ENCODE measurements at places on chromosomes 1 and 21. TPM values are rescaled to one million over a fixed set of nuclear protein-coding genes. Genes with fewer than 3 reads are reported as not detected.

DNA sequence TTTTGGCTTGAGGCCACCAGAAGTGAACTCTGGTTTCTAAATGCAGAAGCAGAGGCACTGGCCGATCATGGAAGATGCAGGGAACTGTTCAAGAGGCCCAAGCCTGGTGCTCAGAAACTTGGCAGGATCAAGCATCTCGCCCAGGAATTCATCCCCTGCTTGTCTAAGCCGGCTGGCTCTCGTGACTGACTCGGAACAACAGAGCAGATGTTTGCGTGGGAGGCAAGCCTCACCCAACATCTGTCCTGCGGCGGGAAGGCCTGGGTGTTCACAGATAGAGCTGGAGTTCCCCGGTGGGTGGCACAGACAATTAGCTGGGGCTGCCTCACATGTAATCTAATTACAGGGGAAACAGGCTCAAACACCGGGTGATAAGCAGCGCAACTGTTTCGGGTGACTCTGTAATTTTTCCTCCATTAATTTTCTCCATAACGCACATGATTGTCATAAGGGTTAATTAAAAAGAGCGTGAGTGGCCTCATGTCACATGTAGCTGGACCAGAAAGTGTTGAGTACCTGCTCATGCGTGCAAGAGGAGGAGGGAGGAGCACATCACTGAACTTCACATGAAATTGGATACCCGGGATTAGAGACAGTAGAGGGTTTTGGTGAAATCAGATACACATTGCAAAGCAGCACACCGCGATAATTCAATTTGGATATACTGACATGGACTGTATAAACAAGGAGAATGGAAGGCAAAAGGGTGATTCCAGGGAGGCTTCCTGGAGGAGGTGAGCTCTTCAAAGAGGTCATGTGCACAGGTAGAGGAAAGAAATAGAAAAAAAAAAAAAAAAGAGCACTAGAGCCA lies 180.0 kb downstream of the ETS2 start:
- peak; percentile 97 for DNase-seq

- no peak for DNase-seq
Observed at GRCh38 chr1:67061266-67061665, 7.3 kb upstream of the SLC35D1 start.

DNA sequence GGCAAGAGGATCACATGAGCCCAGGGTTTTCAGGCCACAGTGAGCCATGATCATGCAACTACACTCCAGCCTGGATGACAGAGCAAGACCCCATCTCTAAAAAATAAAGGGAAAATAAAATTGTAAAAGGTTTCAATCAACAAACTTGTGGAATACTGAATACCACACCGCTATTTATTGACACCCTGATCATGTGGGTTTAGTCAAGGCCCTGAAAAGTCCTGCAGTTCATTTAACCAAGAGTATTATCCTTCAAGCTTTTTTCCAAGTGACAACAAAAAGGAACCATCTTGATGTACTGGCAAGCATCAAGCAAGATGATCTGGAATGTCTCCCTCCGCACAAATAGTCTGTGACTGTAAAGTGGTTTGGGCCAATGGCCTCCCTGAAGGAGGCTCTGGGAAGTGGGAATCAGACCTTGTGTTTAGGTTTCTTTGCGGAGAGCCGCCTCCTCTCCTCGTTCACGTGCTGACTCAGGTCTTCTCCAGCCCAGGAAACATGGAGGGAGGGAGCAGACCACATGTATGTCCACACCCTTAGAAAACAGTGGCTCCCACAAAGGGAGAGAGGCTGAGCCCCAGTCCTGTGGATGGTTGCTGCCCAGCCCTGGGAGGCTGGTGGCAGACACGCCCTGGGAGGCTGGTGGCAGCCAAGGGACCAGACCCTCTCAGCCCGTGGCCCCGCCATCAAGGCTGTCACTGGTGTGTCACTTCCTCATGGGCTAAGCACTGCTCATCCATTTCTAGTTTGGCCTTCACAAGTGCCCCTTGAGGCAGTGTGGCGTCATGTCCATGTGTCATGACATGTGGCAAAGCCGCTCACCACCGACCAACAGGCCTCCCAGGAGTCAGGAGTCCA lies 56.7 kb downstream of the RIPK4 start:
- no peak for DNase-seq

DNA sequence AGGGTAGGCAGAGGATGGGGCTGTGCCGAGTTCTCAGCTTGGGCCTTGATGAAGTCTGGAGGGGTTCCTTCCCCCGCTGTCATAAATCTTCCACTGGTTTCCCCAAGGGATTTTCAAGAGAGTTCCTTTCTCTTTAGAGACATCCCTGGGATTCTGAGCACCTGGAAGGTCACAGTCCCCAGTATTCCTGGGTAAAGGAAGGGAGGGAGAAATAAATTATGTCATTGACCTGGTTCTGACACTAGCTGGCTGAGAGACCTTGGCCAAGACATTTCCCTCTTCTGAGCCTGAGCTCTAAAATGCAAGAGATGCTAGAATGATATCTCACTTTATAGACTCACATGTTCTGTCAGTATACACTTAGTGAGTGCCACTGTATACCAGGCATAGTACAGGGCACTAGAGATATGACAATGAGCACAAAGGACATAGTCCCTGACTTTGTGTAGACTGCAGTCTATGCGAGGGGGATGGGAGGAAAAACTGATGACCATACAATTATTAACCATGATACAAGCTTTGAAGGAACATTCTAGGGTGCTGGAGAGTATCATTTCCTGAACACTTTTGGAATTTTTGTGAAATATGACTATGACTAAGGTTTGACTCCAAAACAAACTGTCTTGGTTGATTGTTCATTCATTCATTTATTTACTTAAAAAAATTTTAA lies 165.8 kb upstream of the JUN start:
- DNase-seq, result no peak

Gene FTCD
- total RNA-seq, result not detected

Gene RIPPLY3
- total RNA-seq, result not detected

- DNase-seq, result peak; percentile 91
Observed at GRCh38 chr1:8879922-8880676, 1.6 kb upstream of the ENO1 start.

GRCh38 chr1:7501084-7501491 lies 270.0 kb upstream of the VAMP3 start:
- no peak for DNase-seq

DNA sequence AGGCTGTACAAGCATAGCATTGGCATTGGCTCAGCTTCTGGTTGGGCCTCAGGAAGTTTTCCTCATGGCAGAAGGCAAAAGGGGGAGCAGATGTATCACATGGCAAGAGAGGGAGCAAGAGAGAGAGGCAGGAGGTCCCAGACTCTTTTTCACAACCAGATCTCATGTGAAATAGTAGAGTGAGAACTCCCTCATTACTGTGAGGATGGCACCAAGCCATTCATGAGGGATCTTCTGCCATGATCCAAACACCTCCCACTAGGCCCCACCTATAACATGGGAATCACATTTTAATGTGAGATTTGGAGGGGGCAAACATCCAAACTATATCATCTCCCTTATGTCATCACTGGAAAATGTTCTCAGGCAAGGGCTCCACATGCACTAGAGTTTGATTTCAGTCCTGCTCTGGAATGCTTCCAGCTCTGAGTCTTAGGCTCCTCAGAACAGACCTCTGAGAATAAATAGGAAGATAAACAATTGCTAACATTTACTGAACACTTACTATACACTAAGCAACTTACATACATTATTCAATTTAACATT lies 39.4 kb upstream of the VTCN1 start:
- no peak for DNase-seq

- no peak for DNase-seq
Observed at GRCh38 chr1:109479901-109480300, 3.8 kb upstream of the ATXN7L2 start.

DNA sequence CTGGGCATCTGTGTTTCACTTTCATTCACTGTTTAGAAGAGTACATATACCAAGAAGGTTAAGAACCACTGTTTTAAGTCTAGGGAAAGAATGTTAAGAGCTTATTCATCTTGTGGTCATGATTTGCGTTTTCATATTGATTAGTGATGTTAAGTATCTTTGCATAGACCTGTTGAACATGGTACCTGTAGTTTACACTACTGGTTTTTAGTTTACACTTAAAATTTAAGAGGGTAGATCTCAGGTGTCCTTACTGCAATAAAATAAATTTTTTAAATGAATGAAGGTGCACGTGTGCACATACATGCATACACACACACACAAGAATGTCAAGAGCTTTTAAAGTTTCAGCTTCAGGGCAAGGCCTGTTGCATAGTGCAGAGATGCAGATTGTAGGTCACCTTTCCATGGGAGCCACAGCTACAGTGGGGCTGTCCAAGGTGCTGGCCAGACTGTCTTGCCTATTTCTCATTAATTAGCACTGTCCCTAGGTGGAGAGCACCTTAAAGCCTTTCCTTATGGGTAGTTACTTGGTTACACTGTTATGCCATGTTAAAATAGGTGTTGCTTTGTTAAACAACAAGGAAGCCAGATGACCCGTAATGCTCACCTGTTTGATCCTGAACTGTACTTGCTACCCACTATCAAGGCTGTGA lies 543.0 kb upstream of the DAB1 start:
- peak; percentile 6 for DNase-seq

DNA sequence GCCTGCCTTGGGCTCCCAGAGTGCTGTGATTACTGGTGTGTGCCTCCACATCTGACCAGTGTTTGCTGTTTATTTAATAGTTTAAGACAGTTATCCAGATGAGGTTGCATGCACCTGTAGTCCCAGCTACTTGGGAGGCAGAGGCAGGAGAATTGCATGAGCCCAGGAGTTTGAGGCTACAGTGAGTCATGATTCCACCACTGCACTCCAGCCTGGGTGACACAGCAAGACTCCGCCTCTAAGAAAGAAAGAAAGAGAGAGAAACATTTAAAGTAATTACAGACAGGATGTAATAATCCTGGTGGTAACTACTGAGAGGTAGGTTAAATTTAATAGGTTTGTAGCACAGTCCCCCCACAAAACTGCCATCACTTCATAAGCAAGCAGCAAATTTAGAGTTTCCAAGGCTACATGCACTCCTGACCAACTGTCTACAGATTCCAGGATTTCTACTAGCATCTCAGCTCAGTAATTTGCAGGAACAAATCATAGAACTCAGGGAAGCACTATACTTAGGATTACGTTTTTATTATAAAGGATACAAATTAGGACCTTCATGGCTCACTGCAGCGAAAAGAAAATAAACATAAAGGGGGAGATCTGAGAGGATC lies 89.6 kb downstream of the PKN2 start:
- peak; percentile 88 for DNase-seq

- DNase-seq, result no peak
Observed at GRCh38 chr1:223337174-223337869, 26.7 kb downstream of the SUSD4 start.

Gene COL9A2
- 2.5 TPM for total RNA-seq

DNA sequence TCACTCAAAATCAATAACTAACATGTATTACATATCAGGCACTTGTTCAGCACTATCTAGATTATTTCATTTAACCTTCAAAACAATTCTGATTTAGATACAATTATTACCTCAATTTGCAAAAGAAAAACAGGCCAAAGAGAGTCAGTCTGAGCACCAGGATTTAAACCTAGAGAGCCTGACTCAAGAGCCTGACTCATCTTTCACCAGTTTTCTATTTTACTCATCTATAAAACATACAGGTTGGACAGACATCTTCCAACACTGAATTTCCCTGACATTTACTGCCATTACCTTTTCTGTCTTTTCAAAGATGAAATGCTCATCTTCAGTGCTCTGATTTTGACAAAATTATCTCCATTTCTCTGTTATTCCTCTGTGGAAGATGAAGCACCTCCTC lies 116.5 kb downstream of the MRPL39 start:
- no peak for DNase-seq

- no peak for DNase-seq
Observed at GRCh38 chr1:17877316-17877715, 122.2 kb downstream of the ACTL8 start.

Gene TSPAN1
- not detected for total RNA-seq

Gene CFHR2
- not detected for total RNA-seq

Gene ECE1
- total RNA-seq, result 69.8 TPM

GRCh38 chr1:34122080-34122932 lies 42.7 kb downstream of the CSMD2 start:
- DNase-seq, result no peak

Gene CFH
- total RNA-seq, result 3.8 TPM

GRCh38 chr1:47894410-47895278 lies 102.5 kb downstream of the TRABD2B start:
- peak; percentile 91 for DNase-seq

GRCh38 chr1:36572142-36572715 lies 89.5 kb upstream of the CSF3R start:
- DNase-seq, result no peak

GRCh38 chr1:204513117-204513716 lies 3.0 kb upstream of the MDM4 start:
- DNase-seq, result no peak

- no peak for DNase-seq
Observed at GRCh38 chr21:38075833-38076587, 159.8 kb upstream of the KCNJ6 start.

DNA sequence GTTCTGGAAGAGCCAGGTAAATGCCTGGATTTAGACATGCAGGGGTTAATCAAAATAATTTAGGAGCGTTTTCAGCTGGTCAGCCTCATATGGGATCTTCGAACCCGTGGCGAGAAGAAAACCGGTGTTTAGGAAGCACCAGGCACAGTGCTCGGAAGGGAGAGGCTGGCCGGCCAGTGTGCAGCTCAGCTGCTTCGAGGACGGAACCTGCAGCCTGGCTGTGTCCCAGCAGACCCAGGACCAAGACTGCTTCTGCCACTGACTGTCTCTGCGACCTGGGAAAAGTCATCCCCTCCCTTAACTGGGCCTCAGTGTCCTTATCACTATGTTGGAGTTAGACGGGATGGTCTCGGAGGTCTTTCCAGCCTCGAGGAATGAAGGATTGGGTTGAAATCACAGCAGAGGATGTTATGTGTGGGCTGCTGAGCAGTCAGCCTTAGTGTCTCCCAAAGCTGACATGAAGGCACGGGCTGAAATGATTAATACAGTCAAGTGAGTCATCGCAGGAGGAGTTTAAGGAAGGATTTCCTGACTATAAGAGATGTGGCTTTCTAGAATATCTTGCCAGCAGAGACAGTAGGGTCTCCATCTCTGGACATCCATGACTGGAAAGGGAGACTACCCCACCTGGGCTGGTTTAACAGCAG lies 20.8 kb downstream of the PPFIA4 start:
- peak; percentile 75 for DNase-seq

Gene MIXL1
- total RNA-seq, result not detected

DNA sequence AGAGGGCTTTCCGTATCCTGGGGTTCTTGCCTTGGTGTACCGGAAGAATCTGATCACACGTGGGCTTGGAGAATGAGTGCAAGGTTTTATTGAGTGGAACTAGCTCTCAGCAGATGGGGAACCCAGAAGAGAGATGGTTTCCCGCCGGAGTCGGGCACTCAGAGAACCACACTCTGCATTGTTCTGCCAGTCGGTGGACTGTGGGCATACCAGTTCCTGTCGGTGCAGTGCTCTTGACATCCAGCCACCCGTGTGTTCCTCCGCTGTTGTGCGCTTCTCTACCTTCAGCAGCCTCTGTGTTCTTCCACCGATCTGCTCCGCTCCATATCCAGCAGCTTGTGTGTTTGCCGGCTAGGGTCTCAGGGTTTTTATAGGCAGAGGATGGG lies 10.8 kb upstream of the PPIE start:
- no peak for DNase-seq

Gene KRTAP22-1
- not detected for total RNA-seq

Measured in Daoy (cell line).